Large intestine (tissue), 12 donors: ENCODE measurements at places on chromosomes 12 and 14. TPM values are rescaled to one million over a fixed set of nuclear protein-coding genes. Genes with fewer than 3 reads are reported as not detected.

- no peak for DNase-seq
Measured at GRCh38 chr12:132700212-132700822, 10.3 kb upstream of the PGAM5 start.

DNA sequence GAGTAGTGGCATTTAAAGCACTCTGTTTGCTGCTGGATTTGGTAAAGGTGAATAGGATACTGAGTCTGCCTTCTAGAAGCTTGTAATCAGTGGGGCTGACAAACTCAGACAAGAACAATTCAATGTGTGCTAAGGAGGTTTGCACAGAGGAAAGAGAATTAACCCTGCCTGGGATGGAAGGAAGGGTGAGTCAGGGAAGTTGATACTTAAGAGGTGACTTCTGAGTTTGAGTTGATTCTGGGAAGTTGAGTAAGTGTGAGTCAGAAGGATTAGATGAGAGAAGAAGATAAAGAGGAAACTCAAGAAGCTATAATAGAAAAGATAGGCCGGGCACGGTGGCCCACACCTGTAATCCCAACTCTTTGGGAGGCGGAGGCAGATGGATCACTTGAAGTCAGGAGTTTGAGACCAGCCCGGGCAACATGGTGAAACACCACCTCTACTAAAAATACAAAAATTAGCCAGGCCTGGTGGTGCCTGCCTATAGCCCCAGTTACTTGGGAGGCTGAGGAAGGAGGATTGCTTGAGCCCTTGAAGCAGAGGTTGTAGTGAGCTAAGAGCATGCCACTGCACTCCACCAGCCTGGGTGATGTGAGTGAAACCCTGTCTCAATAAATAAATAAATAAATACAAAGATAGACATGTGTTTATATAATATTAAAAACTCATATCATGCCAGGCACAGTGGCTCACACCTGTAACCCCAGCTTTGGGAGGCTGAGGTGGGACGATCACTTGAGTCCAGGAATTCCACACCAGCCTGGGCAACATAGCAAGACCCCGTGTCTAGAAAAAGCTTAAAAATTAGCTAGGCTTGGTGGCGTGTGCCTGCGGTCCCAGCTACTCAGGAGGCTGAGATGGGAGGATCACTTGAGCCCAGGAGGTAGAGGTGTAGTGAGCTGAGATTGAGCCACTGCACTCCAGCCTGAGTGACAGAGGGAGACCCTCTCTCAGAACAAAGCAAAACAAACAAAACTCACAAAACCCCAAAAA, 126.8 kb upstream of the CPM start:
- DNase-seq = no peak

- no peak for DNase-seq
Measured at GRCh38 chr12:131617179-131617578, 93.7 kb upstream of the SFSWAP start.

DNA sequence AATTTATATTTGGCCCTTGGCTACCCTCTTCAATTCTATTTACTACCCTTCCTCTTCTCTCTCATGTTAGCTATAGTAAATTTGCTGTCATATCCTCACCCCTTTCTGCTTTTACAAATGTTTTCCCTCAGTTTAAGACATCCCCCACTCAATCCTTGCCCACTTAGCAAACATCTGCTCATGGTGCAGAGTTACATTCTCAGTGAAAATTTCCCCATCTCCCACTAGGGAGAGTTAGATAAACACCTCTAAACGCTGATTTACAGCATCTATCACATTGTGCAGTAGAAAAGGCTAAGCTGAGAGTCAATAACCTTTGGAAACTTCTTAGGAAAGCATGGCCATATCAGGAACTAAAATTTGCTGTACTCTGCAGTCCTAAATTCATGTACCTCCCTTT, 69.0 kb downstream of the DENND5B start:
- DNase-seq = peak; percentile 21

The MGP gene
- polyA plus RNA-seq = 152 TPM
